ENCODE measurements at places on chromosomes 13 and 19.

- no peak for DNase-seq
Observed at GRCh38 chr13:112802802-112803195, 113.0 kb downstream of the ATP11A start.

GRCh38 chr19:4877753-4878490, 10.5 kb upstream of the PLIN3 start:
- DNase-seq: no peak

- no peak for DNase-seq
Observed at GRCh38 chr13:59409211-59409610, 754.5 kb downstream of the DIAPH3 start.

DNA sequence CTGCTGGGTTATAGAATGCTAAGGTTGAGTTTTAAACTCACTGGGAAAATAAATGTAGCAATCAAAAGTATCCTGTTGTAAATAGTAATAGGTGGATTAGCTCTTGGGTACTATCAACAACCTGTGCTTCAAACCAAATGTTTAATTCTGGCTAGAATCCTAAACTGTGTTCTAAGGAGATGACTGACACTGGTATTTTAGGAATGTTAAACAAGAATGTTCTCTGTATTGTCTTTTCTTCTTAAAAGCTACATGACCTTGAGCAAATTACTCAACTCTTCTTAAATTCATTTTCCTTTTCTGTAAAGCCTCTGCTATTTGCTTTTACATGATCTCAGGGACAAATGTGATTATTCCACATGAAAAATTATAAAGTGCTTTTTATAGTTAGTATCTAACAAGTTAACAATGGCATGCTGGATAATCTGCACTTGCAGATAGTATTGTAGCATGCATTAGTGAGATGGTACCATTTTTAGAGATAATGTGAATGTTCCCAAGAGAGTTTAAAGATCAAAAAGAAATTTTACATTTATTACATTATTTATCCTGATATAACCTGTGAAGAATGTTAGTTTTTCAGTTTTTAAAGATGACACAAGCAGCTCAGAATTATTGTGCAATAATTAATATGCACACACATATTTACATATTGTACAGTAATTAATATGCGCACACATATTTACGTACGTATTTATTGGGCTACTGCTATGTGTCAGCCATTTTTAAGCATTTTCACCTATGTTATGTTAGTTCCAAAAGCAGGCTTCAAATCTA, 13.6 kb upstream of the EPSTI1 start:
- no peak for DNase-seq

DNA sequence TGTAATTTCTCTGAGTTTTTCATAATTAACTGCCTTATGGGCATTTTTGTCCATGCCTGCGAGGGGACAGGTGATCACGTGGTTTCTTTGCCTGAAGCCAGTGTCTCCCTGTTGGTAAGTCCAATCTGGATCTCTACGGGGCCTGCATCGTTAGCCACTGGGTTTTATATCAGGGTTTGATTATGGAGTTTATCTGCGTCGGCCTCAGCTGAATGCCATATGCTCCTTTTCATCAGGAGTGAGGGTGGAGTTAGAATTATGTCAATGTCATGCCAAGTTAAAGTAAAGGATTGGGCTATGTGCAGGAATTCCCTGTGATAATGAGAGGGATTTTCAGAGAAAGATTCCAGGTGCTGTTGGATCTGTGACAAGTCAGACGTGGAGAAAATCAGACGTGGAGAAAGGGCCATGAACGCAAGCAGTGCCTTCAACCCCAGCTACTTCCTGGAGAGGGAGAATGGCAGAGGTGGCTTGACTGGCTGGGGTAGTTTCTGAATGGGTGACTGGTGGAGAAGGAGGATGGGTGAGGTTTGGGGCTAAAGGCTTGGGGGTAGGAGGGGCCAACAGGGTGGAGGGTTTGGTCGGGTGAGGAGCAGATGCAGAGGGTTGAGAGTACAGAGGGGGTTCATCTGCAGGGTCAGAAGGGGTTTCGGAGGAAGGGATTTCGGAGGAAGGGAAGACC, 24.3 kb downstream of the TMEM255B start:
- no peak for DNase-seq

GRCh38 chr13:38680912-38681311, 6.0 kb upstream of the FREM2 start:
- DNase-seq: no peak

GRCh38 chr13:36550177-36550576, 117.9 kb downstream of the CCNA1 start:
- DNase-seq: no peak

DNA sequence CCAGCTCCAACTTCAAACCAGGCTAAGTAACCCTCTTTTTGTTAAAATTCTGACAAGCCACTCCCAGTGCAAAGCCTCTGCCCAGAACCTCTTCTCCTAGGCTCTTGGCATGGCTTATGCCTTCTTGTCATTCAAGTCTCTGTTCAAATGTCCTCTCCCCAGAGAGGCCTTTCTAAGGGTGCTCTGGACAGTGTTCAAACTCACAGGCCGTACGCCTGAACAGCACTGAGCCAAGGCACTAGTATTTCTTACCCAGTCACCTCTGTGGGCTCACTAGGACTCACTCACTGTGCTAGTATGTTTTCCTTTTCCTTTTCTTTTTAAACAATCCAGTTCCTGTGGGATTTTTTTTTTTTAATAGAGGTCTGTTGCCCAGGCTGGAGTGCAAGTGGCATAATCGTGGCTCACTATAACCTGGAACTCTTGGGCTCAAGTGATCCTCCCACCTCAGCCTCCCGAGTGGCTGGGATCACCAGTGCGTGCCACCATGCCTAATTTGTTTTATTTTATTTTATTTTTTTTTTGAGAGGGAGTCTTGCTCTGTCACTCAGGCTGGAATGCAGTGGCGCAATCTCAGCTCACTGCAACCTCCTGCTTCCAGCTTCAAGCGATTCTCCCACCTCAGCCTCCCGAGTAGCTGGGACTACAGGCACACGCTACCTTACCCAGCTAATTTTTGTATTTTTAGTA, 2.3 kb upstream of the ASF1B start:
- DNase-seq: no peak

GRCh38 chr19:7476777-7477494, 11.9 kb downstream of the PEX11G start:
- DNase-seq: no peak

- no peak for DNase-seq
Observed at GRCh38 chr13:30900952-30901749, 4.9 kb upstream of the MEDAG start.

GRCh38 chr19:13573056-13573667, 66.9 kb upstream of the CACNA1A start:
- DNase-seq: no peak

- peak; percentile 24 for DNase-seq
Observed at GRCh38 chr19:47232422-47233211, 1.6 kb upstream of the BBC3 start.

DNA sequence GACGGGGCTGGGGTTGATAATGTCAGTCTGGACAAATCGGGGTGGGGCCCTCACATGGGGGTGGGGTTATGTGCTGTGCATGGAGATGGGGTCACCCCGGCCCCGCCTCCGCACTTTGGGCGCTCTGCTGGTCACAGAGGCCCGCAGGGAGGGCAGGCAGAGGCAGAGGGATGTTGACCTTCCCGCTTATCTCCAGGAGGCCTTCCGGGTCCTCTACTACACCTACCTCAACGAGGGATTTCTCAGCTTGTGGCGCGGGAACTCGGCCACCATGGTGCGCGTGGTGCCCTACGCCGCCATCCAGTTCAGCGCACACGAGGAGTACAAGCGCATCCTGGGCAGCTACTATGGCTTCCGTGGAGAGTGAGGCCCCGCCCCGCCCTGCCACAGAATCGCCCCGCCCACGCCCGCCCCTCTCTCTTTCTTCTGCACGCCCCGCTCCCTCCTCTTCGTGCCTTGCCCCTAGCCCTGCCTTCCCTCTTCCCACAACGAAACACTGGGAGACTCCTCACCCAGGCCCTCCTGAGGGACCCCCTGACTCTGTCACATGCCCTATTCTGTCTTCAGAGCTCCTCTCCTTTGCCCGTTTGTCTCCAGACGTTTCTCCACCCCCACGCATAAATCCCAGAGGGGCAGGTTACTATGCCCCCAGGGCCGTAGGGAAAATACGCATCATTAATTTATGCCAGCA, 32.8 kb downstream of the TMEM161A start:
- no peak for DNase-seq

GRCh38 chr19:246551-246950, 44.7 kb downstream of the PLPP2 start:
- no peak for DNase-seq

DNA sequence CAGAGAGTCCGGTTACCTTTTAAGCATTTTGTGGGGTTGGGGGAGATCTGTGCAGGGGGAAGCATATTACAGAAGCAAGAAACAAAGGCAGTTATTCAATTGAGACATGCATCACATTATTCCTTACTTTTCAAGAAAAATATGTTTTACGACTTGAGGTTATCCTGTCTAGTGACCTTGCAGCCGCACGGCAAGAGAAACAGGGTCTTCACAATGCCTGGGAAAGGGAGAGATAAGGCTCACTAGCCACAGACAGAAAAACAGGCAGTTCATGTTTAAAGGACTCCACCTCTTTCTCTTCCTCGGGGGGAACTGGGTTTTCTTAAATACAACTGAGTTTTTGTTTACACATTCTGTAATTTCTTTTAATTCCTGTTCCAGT, 536 bp upstream of the NCR1 start:
- no peak for DNase-seq

DNA sequence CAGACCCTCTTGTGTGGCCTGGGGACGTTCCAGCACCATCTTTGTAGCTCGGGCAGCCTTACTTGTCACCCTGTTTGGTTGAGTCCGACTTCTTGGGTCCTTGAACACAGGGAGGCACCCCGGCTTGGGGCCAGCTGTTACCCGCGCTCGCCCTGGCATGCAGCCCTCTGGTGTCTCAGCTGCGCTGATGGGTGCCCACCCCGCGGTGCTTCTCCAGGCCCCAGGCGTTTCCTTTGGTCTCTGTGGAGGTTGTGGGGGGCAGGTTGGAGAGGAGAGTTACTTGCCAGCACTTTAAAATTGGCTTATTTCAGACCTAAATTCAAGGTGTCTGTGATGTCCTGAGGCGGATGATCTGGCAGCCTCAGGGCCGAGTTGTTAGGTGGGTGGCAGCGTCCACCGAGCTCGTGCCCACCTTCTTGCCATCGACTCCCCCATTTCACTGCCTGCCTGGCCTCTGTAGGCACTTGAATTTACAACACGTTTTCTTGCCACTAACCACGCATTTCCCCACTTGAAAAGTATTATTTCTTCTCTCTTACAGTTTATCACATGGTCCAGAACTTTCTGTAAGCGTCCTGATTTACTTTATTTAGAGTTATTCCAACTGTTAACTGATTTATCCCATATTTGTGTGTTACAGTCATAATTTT, 16.9 kb downstream of the UBAC2 start:
- no peak for DNase-seq

DNA sequence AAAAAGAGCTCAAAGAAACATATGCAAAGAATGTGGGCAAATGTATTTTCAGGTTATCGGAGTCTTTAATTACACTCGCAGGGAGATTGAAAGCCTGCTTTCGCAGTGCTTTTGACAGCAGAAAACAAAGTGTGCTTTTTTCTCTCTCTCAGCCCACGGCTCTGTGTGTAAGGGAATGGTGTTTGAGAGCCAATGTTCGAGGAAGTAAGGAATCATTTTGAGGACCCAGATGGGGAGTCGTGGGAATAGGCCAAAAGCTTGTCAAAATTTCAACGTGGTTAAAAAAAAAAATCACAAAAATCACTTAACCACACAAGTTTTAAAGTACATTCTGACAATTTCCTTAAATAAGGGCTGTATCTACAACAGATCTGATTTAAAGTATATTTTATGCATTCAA, 197.1 kb upstream of the IRS2 start:
- no peak for DNase-seq

All from GOT3 (cell line).